ENCODE measurements at places on chromosomes 3 and 15.

- DNase-seq: no peak
These were observed 15.7 kb upstream of the TM2D3 start for GRCh38 chr15:101667881-101668280.

- peak; percentile 15 for DNase-seq
These were observed 210.9 kb upstream of the KCNMB2 start for GRCh38 chr3:178325330-178325729.

- peak; percentile 87 for DNase-seq
These were observed at the start of gene TOPBP1 for GRCh38 chr3:133661454-133662277. Gene TOPBP1, minus strand, starts transcription at chr3:133661941. Its CDS starts 814 bp downstream, at chr3:133661127.

- no peak for DNase-seq
These were observed 189.0 kb downstream of the VGLL3 start for GRCh38 chr3:86801921-86802320.

GRCh38 chr3:153901152-153901551, 220.0 kb upstream of the ARHGEF26 start:
- DNase-seq: no peak

- no peak for DNase-seq
These were observed 54.4 kb upstream of the TLE3 start for GRCh38 chr15:70152070-70152480.

DNA sequence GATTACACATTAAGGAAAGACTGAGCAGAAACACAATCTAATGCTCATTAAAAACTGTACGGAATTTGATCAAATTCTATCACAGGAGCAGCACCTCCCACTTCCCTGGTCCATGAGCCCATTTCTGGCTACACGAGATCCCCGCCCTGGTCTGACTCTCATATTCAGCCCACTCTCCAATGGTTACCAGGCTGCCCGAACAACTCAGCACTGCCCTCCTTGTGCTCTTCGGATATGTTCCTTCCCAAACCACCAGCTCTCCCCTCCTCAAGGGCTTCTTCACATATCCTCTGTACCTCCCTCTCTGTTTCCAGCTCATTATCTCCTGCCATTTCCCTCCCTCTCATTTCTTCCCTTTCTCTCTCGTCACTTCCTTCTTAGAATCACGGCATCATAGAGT, 180.5 kb downstream of the RSL24D1 start:
- DNase-seq: no peak

DNA sequence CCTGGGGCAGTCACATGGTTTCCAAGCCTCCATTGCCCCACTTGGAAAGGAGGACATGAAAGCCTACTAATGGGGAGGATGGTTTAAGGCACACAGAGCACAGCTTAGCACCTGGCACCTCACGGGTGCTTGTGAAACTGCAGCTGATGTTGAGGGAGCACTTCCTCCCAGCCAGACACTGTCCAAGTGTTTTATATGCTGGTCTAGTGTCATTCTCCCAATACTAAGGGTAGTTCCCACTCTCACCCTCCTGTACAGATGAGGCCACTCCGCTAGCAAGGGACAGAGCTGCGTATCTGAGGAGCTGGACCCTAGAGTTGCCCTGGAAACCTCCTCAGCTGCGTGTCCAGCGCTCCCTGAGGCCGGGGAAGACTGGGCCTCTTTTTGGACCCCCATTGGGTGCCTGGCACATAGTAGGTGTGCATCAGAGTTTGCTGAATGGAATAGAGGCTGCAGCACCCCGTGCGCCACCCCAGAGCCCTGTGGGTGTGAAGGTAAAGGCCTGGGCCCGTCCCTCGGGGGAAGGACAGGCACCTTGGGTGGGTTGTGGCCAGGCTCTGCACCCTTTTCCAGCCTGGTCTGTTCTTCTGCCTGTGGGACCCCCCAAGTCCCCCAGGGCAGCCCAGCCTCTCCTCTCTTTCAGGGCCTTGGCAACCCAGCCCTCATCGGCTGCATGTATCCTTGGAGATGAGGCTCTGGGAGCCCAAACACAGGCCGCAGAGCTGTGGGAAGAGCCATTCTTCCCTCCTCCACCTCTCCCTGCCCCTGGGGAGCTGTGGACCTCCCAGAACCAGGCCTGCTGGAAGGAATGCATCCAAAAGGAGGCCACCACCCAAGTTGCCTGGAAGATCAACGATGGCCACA, 31.3 kb downstream of the DNASE1L3 start:
- no peak for DNase-seq

- DNase-seq: no peak
These were observed 36.7 kb downstream of the CMTM7 start for GRCh38 chr3:32428092-32429068.

- DNase-seq: no peak
These were observed 193.4 kb downstream of the SLC9A9 start for GRCh38 chr3:143654906-143655305.

DNA sequence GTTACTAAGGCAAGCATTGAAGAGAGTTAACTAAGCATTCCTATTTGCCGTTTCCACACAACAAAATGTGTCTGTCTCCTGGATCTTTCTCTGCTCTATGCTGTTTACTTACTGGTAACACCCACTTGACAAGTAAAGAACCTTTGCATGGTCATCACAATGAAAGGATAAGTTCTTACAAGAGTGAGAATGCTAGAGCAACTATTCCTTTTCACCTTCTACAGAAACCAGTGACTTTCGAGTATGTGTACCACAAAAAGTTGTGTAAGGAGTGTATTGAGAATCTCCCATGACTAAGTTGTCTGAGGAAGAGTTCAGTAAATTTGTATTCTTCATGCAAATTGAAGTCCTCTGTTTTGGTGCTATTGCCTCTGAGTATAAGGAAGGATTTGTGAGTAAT, 10.8 kb downstream of the TIPARP start:
- DNase-seq: no peak

- no peak for DNase-seq
These were observed 19.3 kb downstream of the CCDC13 start for GRCh38 chr3:42753757-42754156.

DNA sequence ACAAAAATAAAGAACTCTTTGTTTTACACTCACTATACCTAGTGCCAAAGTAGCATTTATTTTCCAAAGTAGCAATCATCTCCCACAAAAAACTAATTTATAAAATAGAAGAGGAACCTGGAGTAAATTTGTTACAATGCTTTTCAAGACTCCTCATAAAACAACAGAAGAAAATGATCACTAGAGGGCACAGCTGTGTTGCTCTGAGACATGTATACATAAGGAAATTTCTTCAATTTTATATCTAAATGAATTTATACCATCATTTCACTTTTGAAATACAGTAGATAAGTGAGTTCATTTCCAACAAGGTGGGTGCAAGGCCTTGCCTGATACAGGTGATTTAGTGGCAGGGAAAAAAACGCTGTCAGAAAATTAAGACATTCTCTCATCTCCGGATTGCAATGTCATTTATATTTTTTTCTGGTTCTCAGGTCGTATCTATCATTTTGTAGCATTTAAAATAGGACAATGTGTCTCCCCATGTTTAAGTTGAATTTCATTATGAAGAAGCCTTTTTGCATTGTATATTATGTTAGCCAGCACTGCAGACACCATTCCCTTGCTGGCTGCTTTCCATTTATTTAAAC, 25.3 kb upstream of the ARHGEF26 start:
- peak; percentile 30 for DNase-seq

GRCh38 chr3:110343945-110344344, 727.7 kb upstream of the NECTIN3 start:
- DNase-seq: no peak

- DNase-seq: no peak
These were observed 43.7 kb upstream of the ROPN1 start for GRCh38 chr3:124035463-124036121.

DNA sequence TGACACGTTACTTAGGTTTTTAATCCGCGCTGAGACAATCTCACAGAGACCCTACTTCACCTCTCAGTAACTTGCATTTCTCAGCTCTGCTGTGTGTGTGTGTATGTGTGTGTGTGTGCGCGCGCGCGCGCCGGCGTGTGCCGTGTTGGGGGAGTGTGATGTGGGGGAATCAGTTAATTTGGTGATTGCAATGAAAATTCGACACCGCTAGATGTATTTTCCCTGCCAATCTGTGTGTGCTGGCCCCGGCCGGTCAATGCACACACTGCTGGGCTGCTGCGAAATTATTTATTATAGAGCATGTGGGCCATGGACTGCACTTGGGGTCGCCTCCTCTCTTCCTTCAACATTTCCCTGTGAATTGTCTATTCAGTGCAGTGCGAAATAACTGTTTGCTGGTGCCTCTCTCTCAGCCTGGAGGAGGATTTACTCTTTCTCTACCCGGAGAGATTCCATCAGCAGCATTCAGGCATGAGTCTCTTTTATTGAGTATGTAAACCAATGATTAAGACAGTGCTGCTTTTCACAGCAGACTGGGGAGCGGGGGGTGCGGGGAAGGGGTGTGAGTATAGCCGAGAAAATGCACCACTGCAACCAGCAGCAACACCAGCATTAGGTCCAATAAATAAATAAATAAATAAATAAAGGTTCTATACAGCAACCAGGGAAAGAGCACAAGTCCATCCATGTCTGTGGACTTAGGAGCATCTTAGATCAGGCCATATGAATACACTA, 2.9 kb downstream of the CADM2 start:
- DNase-seq: no peak

DNA sequence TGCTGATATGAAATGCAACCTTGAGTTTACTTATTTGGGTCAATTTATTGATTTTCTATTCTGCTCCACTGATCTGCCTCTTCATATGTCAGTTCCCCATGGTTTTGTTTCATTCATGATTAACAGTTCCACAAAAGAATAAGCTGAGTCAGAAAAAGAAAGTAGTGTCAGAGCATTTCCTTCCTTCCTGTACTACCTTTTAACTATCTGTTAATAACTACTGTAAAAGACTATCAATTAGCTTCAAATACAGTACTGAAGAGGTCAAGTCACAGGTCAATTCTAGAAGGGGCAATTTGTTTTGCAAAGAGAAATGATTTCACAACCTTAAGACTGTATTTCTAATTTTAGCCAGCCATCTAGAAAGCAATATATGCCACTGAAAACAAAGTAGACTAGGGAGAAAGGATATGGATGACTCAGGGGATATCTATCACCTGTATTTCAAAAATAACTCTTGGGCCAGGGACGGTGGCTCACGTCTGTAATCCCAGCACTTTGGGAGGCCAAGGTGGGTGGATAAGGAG, 129.5 kb downstream of the TFDP2 start:
- no peak for DNase-seq

DNA sequence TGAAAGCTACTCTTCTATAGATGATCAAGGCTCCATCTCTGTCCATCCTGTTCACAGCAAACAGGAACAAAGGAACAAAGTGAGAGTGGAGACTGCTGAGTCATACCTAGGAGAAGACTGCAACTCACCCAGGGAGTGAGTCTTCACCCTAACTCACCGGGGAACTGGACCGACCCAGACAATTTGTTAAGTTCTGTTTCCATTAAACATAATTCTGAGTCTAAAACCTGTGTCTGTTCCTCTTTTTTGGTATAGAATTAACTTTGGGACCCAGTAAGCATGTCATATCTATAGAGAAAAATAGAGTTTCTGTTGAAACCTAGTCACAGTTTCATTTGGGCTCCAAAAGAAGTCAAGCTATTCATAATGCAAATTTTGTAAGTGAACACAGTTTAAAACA, 21.6 kb downstream of the CCDC80 start:
- DNase-seq: no peak

DNA sequence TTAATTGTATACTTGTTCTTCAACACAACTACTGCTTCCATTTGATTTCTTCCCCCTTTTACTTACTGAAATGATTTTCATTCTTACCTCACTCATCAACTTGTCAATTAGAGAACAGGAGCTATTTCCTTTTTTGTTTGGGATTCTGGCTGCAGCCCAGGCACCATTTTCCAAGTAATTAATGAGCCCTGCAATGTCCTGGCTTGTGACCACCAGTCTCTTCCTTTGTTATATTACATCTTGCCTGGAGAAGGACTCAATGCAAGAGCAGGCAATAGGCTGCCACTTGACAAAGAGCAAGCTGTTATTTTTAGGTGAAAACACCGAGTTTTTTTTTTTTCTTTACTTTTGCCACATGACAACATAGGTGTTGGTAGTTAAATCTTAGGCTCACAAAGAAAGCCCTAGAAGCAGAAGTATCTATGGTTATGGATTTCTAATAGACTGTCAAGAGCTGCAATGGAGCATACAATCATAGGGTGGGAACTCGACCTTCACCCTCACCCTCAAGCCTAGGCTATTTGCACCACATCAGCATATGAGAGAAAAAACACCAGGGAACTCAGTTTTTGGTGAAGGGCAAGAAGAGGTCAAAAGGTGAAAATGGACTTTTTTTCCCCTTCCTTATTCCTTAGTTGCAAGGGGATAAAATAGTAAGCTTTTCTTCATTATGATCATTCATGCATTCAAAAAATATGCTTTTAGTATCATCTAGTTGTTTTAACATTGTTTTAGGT, 114.9 kb downstream of the TNIK start:
- DNase-seq: no peak

GRCh38 chr15:68875377-68876116, 54.8 kb upstream of the SPESP1 start:
- peak; percentile 96 for DNase-seq

GRCh38 chr15:32951736-32952464, 234.1 kb downstream of the GREM1 start:
- no peak for DNase-seq

- peak; percentile 80 for DNase-seq
These were observed 38.8 kb downstream of the TM2D3 start for GRCh38 chr15:101613130-101614000.

GRCh38 chr3:70245746-70246525, 66.5 kb downstream of the MDFIC2 start:
- DNase-seq: no peak

GRCh38 chr3:60289341-60290121, 961.7 kb downstream of the FHIT start:
- no peak for DNase-seq

DNA sequence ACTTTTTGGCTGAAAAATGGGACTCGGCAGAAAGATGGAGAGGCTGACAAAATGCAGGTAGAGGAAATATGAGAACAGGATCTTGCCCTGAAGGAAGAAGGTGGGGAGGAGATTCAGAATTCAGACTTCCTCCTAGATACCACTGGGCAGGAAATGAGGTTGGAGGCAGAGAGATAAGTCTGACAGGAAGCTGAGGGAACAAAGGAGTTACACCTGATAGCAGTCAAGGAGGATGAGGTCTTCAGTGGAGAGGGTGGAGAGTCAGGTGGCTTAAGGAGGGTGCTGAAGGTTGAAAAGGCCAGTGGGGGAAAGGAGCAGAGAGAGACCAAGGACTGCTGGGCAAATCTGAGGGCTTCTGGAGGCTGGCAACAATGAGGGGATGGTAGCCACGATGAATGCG, 56.8 kb downstream of the CCR4 start:
- DNase-seq: no peak

- DNase-seq: no peak
These were observed 604.0 kb downstream of the PYDC2 start for GRCh38 chr3:192064959-192065358.

DNA sequence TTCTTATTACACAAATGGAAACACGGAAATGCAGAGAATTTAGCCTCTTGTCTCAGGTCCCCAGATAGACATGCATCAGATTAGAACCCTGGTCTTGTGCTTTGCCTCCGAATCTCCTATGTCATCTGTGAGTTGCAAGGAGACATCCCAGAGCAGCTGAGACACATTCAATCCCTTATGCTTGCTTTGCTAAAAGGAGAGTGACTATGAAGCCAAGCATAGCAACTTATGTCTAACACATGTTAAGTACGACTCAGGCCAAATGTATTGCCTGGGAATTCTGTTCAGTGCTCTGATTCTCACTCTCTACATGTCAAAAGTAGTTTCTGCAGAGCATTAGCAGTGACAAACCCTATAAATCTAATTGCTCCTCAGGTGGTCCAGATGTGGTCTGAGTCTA, 30.6 kb upstream of the LRRC3B start:
- no peak for DNase-seq

- DNase-seq: no peak
These were observed 575.0 kb upstream of the SGO1 start for GRCh38 chr3:20760981-20761380.

- DNase-seq: no peak
These were observed 3.4 kb downstream of the GATA2 start for GRCh38 chr3:128489674-128489926.

- DNase-seq: no peak
These were observed 12.8 kb downstream of the RTP1 start for GRCh38 chr3:187210091-187210490.

Measured in hepatocyte (in vitro differentiated cells).